ENCODE measurements at places on chromosomes 3 and 15.

DNA sequence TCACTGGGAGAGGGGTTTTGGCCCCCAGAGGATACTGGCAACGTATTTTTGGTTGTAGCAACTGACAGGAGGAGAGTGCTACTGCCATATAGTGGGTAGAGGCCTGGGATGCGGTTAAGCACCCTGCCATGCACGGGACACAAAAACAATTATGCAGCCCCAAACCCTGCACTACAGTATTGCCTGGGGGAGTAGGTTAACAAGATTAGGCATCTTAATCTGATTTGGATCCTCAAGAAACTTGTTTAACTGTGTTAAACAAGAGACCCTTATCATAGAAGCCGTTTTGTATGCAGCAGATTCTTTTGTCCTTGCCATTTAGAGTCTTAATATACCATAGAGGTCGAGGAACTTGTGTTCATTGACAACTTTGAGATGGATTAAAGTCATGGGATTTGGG lies 3.4 kb downstream of the PHLDB2 start:
- DNase-seq, result no peak

DNA sequence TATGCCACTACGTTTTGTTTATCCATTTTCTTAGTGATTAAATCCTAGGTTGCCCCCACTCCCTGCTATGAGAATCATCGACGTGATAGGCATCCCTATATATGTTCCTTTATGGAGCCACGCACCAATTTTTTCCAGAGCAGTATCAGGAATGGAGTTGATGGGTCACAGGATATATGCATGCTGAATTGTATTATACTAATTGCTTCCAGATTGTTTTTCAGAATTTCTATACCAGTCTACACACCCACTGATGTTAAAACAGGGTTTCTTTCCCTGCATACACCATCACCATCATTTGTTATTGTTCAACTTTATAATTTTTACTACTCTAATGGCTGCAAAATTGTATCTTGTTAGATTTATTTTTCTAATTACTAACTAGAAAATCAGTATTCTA lies 100.1 kb upstream of the MRPS22 start:
- no peak for DNase-seq

DNA sequence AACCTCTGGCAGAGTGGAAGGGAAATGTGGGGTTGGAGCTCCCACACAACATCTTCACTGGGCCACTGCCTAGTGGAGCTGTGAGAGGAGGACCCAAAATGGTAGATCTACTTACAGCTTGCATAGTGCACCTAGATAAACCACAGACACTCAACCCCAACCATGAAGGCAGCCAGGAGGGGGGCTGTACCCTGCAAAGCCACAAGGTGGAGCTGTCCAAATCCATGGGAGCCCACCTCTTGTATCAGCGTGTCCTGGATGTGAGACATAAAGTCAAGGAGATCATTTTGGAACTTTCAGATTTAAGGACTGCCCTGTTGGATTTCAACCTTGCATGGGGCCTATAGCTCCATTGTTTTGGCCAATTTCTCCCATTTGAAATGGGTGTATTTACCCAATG lies 20.9 kb downstream of the TP63 start:
- no peak for DNase-seq

GRCh38 chr3:133757701-133758567 lies 11.7 kb downstream of the TF start:
- DNase-seq, result no peak

DNA sequence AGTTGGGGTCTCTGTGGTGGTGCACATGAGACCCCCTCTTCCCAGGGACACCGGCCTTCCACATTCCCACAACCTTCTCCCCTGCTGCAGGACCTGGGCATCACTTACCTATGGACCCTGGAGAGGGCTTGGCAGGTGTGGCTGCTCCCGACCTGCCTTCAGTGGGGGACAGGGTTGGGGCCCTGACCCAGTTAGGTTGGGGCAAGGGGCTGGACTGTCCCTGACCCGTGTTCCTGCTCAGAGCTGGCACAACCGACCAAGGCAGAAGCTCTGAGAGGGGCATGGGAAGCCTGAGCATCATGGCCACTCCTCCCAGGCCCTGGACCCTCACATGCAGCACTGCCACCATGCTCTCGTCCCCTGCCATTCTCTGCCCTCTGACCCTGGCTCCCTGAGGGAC lies 6.1 kb downstream of the NBEAL2 start:
- DNase-seq, result no peak

GRCh38 chr3:125460233-125460632 lies 59.8 kb downstream of the SNX4 start:
- no peak for DNase-seq

- DNase-seq, result no peak
Observed at GRCh38 chr3:122767540-122768372, 25.9 kb downstream of the HSPBAP1 start.

GRCh38 chr3:192237992-192238608 lies 489.2 kb downstream of the FGF12 start:
- no peak for DNase-seq

DNA sequence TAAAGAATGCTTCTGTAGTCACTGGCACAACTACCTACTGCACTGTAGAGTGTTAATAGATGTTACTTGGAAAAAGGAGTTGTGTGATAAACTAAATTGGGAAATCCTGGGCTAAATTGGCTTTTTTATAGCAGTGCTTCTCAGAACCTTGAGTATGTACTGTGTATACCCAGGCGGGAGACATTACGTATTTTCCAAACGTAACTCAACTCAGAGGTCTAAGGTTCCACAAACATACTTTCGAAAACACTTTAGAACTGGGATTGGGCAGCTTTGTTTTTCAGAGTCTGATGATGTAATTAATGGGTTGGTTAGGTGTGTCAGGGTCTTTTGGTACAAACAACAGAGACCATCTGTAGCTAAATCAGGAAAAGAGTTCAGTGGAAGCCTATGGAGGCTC lies 53.5 kb upstream of the CHST2 start:
- no peak for DNase-seq

- peak; percentile 30 for DNase-seq
Observed at GRCh38 chr3:170589113-170589512, 3.2 kb upstream of the SLC7A14 start.

- no peak for DNase-seq
Observed at GRCh38 chr15:67146234-67146633, 80.8 kb downstream of the SMAD3 start.

DNA sequence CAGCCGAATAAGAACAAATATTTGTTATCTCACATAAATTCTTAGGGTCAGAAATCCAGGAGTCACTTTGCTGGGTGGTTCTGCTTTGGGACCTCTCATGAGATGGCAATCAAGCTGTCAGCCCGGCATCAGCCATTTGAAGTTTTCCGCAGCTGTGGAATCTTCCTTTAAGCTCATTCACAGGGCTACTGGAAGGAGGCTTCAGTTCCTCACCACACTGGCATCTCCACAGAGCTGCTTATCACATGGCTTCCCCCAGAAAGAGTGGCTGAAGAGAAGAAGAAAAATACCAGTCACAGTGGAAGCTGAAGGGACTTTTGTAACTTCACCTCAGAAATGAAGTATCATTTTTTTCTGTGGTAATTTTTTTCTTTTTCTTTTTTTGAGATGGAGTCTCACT lies 267.7 kb downstream of the CHL1 start:
- DNase-seq, result no peak

DNA sequence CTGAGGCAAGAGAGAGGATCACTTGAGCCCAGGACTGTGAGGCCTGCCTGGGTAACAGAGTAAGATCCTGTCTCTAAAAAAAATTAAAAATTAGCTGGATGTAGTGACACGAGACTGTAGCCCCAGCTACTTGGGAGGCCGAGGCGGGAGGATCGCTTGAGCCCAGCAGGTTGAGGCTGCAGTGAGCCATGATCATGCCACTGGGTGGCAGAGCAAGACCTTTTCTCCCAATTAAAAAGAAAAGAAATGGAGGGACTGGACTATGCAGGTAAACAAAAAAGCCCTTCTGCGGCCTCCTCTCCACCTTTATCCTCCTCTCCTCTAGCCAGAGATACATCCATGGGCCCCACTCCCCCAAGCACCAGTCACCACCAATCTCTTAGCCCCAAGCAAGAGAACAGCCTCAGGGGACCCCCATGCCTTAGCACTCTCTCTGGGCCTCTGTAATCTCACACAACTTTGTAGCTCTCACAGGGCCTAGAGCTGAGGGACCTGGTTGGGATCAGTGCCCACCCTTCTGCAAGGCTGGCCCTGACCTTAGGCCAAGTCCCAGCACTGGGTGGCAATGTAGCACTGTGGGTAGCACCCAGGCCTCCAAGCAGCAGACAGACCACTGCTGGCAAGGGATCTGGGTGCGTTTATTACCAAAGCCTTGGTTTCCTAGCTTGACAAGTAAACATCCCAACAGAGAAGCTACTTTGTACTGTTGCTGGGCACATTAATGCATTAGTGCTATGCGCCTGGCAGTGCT lies 43.4 kb downstream of the FAM174B start:
- no peak for DNase-seq

GRCh38 chr15:57565311-57565710 lies 26.4 kb upstream of the MYZAP start:
- DNase-seq, result no peak

GRCh38 chr15:29968099-29968894 lies 114.5 kb upstream of the GOLGA8J start:
- DNase-seq, result no peak

GRCh38 chr3:30688776-30689641 lies 82.6 kb downstream of the TGFBR2 start:
- no peak for DNase-seq

- DNase-seq, result no peak
Observed at GRCh38 chr15:62783303-62783957, 259.1 kb upstream of the TPM1 start.

GRCh38 chr3:104126864-104127553 lies 1239.7 kb upstream of the ALCAM start:
- DNase-seq, result no peak

DNA sequence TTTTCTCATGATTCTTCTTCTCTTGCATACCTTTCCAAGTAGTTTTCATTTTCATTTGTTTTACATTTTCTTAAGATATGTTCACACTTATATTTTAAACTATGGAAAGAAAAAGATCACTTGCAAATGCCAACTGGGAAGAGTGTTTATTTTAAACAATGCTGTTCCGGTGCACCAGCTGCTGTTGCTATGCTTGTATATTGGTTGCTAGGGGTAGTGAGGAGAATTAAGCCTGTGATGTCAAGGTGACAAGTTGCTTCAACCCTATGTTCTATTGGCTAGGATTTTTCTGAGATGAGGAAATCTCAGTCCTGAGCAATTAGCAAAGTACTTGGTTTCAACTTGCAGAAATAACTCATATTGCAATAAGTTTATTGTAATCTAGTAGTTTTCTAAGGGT lies 500.1 kb downstream of the MFSD1 start:
- DNase-seq, result no peak

- no peak for DNase-seq
Observed at GRCh38 chr3:16455001-16455400, 58.5 kb downstream of the RFTN1 start.

DNA sequence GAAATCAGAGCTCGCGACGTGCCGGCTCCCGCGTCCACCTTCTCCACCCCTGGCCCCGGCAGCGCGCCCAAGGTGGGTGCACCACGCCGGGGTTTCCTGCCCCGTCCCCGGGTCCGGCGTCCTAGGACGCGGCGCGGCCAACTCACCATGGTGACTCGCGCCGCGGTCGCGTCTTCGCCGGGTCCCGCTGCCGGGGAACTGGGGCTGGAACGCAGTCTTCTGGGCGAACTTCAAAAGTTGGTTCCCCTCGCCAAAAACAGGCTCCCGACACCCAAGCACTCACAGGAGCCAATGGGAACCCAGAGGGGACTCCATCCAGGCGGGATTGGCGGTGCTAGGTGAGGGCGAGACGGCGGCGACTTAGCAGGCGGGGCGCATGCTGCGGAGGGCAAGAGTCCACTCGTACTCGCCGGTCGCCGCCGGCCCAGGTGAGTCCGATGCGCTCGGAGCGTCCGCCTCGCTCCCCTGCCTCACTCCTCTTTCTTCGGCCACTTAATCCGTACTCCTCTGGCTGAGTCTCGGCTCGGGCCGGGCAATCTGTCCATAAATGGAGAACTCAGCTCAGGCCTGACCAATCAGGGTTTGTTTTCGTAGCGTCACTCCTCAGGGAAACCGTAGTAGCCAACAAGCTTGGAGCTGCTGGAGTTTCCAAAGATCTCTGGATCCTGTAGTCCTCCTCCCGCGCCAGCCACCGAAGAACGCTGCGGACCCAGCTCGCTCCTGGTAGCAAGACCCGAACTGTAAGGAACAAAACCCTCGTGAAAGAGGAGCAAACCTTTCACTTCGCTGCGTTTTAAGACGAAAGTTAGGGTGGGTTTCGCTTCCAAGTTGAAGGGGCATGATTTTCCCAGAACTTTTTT lies at the start of gene MYO1E:
MYO1E (minus strand) TSS at position 520 of the 860 bp plus-strand sequence; CDS start at position 149, 371 bp downstream.
- peak; percentile 96 for DNase-seq

- no peak for DNase-seq
Observed at GRCh38 chr3:180631317-180631716, 29.4 kb downstream of the TTC14 start.

DNA sequence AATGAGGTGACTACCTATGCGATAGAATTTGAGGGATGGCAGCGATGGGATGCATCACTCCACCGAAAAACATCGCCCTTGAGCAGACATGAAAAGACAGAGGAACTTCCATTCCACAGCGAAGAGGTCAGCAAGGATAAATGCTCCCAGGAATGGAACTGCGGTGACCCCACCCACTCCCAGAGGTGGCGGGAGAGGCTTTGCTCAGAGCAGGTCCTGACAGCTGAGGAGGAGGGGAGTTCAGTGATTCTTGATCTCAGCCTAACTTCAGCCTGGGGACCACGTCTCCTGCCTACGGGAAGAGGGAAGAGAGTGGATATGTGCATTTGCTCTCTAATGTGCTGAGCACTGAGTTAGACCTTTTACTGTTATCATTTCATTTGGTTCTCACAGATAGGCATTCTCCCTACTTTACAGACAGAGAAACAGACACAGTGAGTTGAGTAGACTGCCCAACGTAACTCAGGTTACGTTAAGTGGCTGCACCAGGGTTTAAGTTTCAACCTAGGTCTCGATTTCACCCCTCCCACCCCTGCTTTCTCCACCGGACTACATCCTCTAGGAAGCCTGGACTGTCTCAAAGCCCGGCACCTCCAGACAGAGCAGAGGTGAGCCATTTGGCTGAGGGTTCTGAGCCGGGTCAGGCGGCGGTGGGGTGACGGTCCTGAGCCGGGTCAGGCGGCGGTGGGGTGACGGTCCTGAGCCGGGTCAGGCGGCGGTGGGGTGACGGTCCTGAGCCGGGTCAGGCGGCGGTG lies 170.0 kb downstream of the RAB11A start:
- DNase-seq, result no peak

DNA sequence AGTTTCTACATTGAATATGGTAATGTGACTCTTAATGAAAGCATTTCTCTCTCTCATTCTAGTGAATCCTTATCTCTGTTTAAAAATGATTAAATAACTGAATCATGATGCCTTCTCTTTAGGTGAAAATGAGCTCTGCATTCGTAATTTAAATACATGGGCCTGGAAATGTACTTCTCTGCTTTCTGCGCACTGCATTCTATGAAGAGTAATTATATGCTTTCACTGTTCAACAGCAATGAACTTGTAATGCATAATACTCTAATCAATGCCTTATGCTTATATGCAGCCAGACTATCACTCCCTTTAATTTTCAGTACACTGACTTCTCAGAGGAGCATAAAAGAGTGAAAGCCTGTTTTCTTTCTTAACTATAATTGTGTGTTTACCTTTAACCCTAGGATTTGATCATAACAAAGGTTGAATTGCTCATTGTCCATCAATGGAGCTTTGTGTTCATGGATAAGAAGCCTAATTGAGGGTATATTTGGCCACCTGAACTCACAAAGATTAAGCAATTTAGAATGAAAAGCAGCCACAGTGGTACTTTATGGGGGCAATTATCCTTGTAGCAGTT lies 330.8 kb upstream of the PDZRN3 start:
- DNase-seq, result peak; percentile 43

- peak; percentile 52 for DNase-seq
Observed at GRCh38 chr3:81490541-81491288, 270.7 kb downstream of the GBE1 start.
